RWPE2 (cell line): ENCODE measurements at places on chromosomes 3 and 15.

GRCh38 chr3:115099134-115099985, 47.7 kb downstream of the ZBTB20 start:
- no peaks in the 10 kb centered on the region for H3K4me1 ChIP-seq
- H3K27me3 ChIP-seq = no peaks in the 10 kb centered on the region
- no peak for DNase-seq
- H3K27ac ChIP-seq = no peak overlapping the region

DNA sequence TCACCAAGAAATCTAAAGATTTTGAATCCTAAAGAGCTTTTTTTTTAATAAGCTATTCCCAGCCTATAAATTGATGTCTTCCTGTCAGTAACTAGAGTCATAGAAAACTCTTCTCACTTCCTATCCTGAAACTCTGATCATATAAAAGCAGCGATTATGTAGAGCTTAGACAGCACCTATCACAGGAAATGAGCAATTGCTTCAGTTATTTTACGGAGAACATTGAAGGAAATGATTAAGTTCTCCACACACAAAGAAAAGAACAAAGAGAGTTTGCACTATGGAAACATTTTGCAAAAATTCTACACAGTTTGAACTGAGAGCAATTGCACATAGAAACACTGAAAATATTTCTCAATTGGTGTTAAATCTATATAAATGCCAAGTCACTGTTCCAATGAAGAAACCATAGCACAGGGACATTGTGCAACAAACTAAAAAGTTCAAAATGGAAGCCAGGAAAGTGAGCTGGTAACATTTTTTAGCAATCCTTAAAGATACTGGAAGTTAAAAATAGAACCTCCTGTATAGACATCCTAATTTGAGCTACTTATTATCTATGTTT, 291.5 kb upstream of the ARHGEF26 start:
- H3K27ac ChIP-seq = peak overlapping the region; percentile 93
- H3K4me1 ChIP-seq = peaks cover 31% of the 10 kb centered on the region
- H3K27me3 ChIP-seq = no peaks in the 10 kb centered on the region
- H3K4me3 ChIP-seq = no peak overlapping the region

DNA sequence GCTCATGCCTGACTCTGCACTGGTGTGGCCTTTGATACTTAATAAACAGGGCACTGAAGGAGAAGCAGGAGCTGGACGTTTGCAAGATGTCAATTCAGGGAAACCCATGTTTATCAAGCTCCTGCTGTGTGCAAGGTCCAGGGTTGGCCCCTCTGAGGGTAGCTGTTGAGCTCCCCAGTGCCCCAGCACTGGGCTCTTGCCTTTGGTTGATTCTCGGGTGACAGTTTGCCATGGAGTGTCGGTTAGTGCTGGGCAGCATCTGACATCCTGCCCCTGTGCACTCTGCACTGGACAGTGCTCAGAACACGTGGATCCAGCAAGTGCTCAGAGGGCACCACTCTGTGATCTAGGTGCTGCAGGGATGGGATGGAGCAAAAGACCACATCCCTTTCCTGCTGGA, 7.3 kb downstream of the HDAC11 start:
- DNase-seq = peak; percentile 24
- no peak overlapping the region for H3K4me3 ChIP-seq
- H3K27ac ChIP-seq = no peak overlapping the region
- H3K4me1 ChIP-seq = peaks cover 13% of the 10 kb centered on the region
- no peaks in the 10 kb centered on the region for H3K36me3 ChIP-seq

GRCh38 chr3:99969136-99969535, 145.2 kb downstream of the FILIP1L start:
- H3K36me3 ChIP-seq = no peaks in the 10 kb centered on the region
- DNase-seq = no peak
- H3K4me1 ChIP-seq = peaks cover 38% of the 10 kb centered on the region
- H3K27ac ChIP-seq = no peak overlapping the region
- H3K27me3 ChIP-seq = no peaks in the 10 kb centered on the region

DNA sequence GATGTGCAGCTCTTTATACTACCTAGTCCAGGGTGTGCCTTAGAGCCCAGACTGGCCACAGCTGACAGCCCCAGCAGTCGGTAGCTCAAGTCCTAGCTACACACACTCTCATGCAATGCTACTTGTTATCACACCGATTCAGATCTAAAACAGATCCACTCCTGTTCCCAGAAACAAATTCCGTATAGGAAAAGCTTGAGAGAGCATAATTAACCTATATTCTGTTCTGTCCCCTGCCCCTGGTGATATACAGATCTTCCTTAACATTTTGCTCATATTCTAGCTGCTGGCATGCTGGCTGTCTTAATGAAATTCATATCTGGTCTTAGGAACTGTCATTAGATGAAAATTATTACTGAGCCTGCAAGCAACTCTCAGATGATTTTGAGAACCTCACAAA, 204.3 kb downstream of the SOX2 start:
- H3K4me3 ChIP-seq = no peak overlapping the region
- H3K36me3 ChIP-seq = no peaks in the 10 kb centered on the region
- H3K27me3 ChIP-seq = no peaks in the 10 kb centered on the region
- peak overlapping the region; percentile 34 for H3K27ac ChIP-seq
- no peak for DNase-seq

- peak overlapping the region; percentile 24 for H3K27ac ChIP-seq
- no peak for DNase-seq
- no peaks in the 10 kb centered on the region for H3K27me3 ChIP-seq
- H3K4me3 ChIP-seq = no peak overlapping the region
Measured at GRCh38 chr3:30747771-30748281, 141.4 kb downstream of the TGFBR2 start.

DNA sequence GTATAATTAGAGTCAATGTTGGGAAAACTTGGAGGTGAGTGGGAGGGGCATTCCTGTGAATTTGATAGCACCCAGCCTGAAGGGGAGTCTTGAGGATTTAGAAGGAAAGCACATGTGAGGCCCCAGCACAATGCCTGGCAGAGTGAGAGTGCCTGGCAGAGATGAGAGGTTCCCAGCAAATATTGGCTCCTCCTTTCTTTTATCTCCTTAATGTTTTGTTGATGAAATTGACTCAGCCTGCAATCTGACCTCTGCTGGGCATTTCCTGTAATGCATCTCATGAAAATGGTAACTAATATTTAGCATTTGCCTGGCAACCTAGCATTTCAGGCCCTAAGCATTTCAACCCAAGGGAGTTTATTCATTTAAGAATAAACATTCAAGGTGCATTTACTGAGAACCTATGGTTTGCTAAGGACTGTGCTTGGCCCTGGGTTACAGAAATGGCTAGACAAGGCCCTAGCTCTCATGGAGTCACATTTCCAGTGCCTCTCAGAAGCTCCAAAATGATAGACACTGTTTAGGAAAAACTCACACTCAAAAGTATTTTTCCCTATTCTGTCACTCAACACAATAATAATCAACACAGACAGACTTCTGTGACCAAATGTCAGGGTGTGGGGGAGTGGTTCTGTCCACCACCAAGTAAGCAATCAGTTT, 19.0 kb downstream of the PDHB start:
- no peaks in the 10 kb centered on the region for H3K4me1 ChIP-seq
- no peaks in the 10 kb centered on the region for H3K27me3 ChIP-seq
- no peaks in the 10 kb centered on the region for H3K36me3 ChIP-seq
- no peak overlapping the region for H3K27ac ChIP-seq
- H3K4me3 ChIP-seq = no peak overlapping the region
- no peak for DNase-seq

DNA sequence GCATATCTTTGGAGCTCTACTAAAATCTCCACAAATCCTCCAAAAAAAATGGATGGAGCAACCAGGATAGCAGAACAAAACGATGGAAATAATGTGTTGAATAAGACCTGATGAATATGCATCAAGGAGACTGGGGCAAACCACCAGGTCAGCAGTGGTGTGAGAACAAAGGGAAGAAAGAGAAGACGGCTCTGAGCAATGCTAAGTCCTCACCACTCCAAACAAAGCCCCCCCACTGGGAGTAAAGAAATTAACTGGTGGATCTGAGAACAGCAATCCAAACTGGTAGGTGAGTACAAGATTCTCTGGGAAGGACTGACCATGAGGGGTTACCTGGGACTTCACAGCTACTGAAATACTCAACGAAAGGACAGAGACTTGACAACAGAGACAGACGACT, 977.3 kb downstream of the TBL1XR1 start:
- no peaks in the 10 kb centered on the region for H3K4me1 ChIP-seq
- no peak overlapping the region for H3K4me3 ChIP-seq
- no peak overlapping the region for H3K27ac ChIP-seq
- no peaks in the 10 kb centered on the region for H3K27me3 ChIP-seq

DNA sequence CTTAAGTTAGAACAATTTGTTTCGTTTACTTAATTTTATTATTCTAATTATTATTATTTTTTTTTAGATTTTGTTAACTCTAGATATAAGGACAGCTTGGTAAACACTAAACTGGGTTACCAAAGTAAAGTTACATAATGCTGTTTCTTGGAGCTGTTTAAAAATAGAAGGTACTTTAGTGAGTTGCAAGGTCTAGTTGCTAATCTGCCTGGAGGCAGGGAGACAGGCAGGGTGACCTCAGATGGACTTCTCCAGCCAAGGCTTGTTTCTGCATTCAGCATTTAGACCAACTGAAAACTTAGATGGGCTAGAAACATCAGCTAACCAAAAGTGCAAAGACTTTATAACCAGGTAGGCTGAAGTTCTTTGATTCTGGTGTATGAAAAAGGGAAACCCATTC, 336.4 kb upstream of the GRM7 start:
- no peak overlapping the region for H3K27ac ChIP-seq
- DNase-seq = no peak
- no peaks in the 10 kb centered on the region for H3K36me3 ChIP-seq
- H3K4me1 ChIP-seq = no peaks in the 10 kb centered on the region

GRCh38 chr15:57675481-57676181, 30.9 kb upstream of the POLR2M start:
- no peaks in the 10 kb centered on the region for H3K27me3 ChIP-seq
- peaks cover 4% of the 10 kb centered on the region for H3K36me3 ChIP-seq
- H3K4me1 ChIP-seq = peaks cover 27% of the 10 kb centered on the region
- no peak for DNase-seq
- no peak overlapping the region for H3K27ac ChIP-seq

DNA sequence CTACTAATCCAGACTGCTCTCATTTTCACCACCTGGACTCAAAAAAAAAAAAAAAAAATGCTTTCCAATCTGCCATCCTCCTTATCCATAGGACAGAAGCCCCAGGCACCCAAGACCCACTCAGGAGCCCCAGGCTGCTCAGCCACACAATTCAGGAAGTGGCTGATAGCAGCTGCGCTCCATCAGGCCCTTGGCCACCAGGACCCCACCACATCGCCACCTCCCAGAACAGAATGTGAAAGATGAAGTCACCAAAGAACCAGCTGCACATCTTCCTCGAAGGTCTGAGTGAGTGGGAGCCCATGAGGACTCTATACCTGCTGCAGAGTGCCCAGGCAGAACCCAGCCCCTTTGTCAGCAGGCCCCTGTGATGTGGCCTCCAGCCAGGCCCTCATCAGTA, 19.5 kb downstream of the POC1A start:
- no peaks in the 10 kb centered on the region for H3K27me3 ChIP-seq
- H3K27ac ChIP-seq = no peak overlapping the region
- DNase-seq = no peak
- H3K4me3 ChIP-seq = no peak overlapping the region

GRCh38 chr3:190902292-190902691, 39.8 kb upstream of the GMNC start:
- H3K4me1 ChIP-seq = no peaks in the 10 kb centered on the region
- no peak overlapping the region for H3K4me3 ChIP-seq
- H3K27me3 ChIP-seq = no peaks in the 10 kb centered on the region
- no peak for DNase-seq
- no peaks in the 10 kb centered on the region for H3K36me3 ChIP-seq

DNA sequence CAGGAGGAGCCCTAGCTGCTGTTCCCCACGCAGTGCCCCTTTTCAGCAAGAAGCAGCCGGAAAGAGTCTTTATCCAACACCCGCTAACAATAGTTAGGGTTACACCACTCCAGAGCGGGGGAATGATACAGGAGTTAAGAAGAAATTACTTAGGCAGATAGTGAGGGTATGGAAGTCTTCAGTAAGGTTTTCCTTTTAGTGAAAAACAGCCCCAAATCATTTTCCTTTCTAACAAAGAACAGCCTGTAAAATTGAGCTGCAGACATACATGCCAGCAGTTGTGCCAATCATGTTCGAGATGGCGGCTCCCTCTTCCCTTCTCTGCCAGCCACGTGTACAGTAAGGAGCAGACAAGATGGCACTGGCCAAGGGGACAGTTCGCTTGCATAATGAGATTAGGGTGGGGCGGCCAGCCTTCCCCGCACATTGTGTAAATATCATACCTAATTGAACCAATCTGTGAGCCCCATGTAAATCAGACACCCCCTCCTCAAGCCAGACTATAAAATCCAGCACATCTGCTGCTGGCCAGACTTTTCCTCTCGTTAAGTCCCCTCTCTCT, 18.5 kb upstream of the SENP5 start:
- no peak overlapping the region for H3K4me3 ChIP-seq
- no peak overlapping the region for H3K27ac ChIP-seq
- no peak for DNase-seq
- H3K4me1 ChIP-seq = no peaks in the 10 kb centered on the region

- no peaks in the 10 kb centered on the region for H3K27me3 ChIP-seq
- no peak overlapping the region for H3K4me3 ChIP-seq
- no peak overlapping the region for H3K27ac ChIP-seq
- no peaks in the 10 kb centered on the region for H3K4me1 ChIP-seq
- no peak for DNase-seq
- H3K36me3 ChIP-seq = no peaks in the 10 kb centered on the region
Measured at GRCh38 chr3:178465260-178466180, 70.7 kb upstream of the KCNMB2 start.

DNA sequence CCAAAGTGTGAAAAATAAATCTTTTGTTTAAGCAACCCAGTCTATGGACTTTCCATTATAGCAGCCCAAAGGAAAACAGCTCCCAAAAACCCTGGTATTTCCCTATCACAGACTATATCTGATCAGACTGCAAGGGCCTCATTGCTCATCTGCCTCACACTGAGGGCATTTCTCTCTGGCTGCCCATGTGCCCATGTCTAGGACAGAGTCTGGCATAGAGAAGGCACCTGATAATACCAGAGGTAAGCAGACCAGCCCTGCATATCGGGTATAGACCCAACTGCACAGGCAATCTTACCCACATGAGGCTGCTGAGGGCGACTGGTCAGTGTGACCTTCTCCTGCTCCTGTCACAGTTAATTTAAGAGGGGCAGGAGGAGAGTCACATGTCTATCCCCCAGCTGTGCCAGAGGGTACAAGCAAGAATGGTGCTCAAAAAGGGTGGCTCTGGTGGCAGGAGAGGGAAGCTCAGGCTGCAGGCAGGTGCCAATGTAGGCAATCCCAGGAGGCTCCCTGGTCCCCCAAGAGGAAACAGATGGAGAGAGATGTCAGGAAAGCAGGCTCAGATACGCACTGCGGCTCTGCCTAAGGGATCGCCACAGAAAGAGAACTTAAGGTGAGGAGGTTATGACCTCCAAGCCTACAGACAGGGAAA, 3.1 kb downstream of the CSRNP1 start:
- no peak for DNase-seq
- H3K4me1 ChIP-seq = peaks cover 61% of the 10 kb centered on the region
- H3K4me3 ChIP-seq = no peak overlapping the region
- peak overlapping the region; percentile 98 for H3K27ac ChIP-seq
- H3K36me3 ChIP-seq = peaks cover 13% of the 10 kb centered on the region

DNA sequence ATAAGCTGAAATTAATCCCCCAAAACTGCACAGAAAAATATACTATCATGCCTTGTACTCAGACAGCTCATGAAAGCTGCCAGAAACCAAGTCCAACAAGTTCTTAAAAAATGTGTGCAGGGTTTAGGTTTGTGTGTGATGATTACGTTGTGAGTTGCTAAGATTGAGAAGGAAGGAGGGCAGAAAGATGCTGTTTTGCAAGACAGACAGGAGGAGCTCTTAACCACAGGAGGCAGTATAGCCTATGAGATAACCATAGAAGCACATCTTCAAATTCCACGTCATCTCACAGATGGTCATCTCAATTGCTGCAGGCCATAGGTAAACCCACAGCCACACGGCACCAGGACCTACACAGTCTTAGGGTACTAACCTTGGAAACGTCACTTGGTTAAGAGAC, 191.9 kb downstream of the STT3B start:
- H3K27ac ChIP-seq = no peak overlapping the region
- no peak for DNase-seq
- peaks cover 5% of the 10 kb centered on the region for H3K4me1 ChIP-seq
- no peaks in the 10 kb centered on the region for H3K27me3 ChIP-seq
